ENCODE measurements at places on chromosomes 1 and 21.

GRCh38 chr1:58788259-58788658 lies 4.4 kb upstream of the JUN start:
- DNase-seq: no peak

- no peak for DNase-seq
Measured at GRCh38 chr1:212930986-212931678, 19.2 kb upstream of the VASH2 start.

- DNase-seq: no peak
Measured at GRCh38 chr1:166354406-166354805, 187.6 kb upstream of the FAM78B start.

GRCh38 chr1:53371851-53372250 lies 44.0 kb upstream of the LRP8 start:
- no peak for DNase-seq

- DNase-seq: no peak
Measured at GRCh38 chr1:150210091-150210490, 25.8 kb downstream of the ANP32E start.

- no peak for DNase-seq
Measured at GRCh38 chr1:47564570-47564969, 126.7 kb downstream of the FOXD2 start.

DNA sequence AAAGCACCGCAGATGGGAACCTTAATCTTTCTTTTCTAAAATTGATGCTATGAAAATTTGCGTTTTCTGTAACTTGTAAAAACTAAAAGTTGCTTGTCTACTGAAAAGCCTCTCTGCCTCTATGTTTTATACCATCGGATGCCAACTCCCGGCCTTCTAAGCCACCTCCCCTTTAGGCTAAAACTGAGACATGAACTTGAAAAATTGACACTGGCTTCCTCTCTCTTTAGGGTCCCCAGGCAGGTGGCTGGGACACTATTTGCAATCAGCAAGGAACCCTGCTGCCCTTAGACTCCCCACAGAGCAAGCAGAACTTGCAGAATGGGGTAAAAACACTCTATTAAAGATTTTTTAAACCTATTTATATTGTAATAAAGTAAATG lies 151.1 kb upstream of the CAMK1G start:
- no peak for DNase-seq

- DNase-seq: no peak
Measured at GRCh38 chr1:184941410-184941733, 32.9 kb downstream of the NIBAN1 start.

- DNase-seq: peak; percentile 21
Measured at GRCh38 chr1:153597206-153597605, 15.7 kb downstream of the S100A16 start.

DNA sequence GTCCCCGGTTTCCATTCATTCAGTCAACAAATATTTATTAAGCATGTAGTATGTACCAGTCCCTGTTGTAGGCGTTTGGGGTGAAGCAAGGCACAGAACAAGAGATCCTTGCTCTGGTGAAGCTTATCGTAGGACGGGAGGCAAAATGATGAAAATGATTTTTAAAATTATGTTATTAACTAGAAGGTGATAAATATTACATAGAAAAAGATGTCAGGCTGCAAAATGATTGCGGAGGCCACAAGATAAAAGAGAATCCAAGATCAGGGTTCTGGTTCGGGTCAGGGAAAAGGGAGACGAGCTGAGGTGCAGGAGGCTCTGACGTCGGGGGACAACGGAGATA lies 602 bp upstream of the CGN start:
- DNase-seq: no peak

GRCh38 chr1:96049759-96050409 lies 671.7 kb upstream of the PTBP2 start:
- DNase-seq: no peak

DNA sequence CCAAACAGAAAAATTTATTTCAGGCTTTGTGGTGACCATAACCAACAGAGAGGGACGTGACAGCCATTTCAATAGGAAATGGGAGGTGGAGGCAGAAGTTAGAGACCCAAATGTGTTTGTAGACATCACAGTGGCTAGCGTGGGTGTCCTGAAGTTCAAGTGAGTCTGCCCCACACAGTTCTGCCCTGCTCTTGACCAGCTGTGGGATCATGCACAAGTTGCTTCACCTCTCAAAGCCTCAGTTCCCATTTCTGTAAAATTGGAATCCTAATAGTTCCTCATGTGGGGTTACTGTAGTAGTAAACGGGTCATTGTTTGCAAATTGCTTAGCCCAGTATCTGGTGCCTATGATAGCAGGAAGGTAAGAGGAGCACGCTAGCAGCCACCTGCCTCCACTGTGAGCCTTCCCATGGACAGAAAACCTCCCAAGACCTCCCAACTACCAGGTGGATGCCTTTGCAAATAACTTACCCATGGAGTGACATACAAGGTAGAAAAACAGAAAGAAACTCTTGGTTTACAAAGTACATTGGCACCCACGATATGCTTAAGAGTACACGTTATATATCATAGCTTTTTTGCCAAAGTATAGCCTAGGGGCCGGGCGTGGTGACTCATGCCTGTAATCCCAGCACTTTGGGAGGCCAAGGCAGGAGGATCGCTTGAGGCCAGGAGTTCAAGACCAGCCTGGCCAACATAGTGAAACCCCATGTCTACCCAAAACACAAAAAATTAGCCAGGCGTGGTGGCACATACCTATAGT lies 29.1 kb downstream of the FHAD1 start:
- DNase-seq: no peak

DNA sequence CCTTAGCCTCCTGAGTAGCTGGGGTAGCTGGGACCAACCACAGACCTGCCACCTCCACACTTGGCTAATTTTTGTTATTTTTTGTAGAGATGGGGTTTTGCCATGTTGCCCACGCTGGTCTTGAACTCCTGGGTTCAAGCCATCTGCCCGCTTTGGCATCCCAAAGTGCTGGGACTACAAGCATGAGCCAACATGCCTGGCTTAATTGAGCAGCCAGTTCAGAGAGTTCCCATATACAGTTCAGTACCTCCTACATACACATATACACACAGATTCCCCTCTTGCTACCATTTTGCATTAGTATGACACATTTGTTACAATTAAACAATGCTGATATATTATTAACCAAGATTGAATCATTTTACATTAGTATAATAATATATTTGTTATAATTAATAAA lies 2.9 kb downstream of the RNPEP start:
- no peak for DNase-seq

DNA sequence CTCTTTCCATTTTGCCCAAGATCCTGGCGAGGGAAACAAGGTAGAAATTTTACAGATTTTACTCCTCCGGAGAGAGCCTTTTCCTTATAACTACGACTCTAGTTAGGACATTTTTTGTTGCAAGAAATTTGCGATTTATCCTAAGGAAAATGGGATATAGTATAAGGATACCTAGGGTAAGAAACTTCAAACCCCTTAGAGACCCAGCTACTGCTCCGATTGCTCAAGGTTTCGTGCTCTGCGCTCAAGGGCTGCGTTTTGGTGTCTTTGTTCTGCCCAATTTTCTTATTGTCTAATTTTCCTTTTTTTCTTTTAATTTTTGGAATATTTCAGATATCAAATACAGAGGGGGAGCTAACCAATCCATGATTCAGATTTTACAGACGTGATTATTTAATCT lies 1.5 kb downstream of the TTC3 start:
- DNase-seq: no peak

DNA sequence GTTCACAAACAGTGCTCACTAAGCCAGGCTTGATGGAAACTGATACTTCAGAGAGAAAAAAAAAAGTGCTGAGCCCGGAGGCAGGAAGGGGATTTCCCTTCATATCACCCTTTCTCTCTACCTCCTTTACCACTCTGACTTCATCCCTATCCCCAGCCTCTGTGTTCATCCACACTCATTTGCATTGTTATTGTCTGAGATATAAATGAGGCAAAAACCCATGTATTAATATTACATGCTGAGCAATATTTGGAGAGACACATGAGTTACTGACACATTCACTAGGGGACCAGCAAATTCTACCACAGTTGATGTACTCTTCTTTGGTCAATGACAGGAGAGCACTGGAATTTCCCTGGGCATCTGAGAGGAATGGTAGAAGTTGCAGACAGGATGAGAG lies 175.8 kb downstream of the TNFSF18 start:
- DNase-seq: peak; percentile 12

DNA sequence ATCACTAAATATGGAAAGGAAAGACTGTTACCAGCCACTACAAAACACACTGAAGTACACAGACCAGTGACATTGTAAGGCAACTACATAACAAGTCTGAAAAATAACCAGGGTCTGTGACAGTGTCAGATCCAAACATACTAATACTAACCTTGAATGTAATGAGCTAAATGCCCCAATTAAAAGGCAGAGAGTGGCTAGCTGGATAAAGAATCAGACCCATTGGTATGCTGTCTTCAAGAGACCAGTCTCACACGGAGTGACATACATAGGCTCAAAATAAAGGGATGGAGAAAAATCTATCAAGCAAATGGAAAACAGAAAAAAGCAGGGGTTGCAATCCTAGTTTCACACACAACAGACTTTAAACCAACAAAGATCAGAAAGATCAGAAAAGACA lies 100.1 kb downstream of the MAGI3 start:
- DNase-seq: no peak

DNA sequence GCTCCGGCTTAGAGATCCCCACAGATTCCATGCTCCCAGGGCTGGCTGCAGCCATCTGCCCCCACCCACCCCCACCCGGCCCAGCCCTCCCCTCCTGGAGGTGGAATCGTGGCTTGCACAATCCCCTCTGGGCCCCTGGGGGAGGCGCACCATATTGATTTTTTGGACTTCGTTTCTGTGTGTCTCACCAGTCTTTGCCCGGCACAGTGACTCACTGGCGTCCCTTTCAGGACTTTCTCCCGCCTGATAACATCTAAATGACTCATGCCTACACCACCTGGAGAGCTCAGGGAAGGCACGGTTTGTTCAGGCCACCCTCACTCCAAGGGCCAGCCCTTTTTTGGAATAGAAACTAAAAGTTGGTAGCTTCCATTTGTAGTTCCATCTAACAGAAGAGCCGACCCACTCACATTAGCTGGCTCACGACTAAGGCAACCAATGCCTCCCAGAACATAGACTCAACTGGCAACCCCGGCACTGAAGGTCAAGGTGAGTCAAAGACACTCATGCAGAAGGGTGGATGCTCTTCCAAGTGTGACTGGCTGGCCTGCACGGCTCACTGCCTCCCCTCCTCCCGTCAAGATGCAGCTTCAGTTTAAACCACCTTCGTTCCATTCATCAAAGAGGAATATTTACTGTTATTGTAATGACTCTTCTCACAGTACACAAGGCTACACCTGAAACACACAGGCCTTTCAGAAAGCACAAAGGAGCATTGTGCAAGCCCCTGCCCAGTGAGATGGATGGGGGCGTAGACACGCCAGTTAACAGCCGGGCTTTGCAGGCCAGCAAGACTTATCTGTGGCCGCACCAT lies 18.1 kb upstream of the ETS2 start:
- no peak for DNase-seq

DNA sequence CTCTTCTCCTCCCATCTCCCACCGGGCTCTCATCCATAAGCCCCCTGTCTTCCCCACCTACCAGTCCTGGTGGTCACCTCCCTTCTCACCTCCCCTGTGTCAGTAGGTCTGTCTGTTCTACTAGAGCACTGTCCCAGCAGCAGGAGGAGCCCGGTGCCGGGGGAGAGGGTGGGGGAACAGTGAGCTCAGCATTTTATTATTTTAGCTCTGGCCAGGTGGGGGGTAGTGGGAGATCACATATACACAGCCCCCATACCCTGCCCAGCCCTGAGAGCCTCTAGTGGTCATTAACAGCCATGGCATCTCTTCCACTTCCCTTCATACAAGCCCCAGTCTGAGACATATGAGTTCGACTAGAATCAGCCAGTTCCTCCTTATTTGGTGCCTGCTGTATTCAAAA lies at the start of gene TMOD4:
TSS of gene TMOD4 (minus strand) at position 119 of the 400 bp plus-strand sequence. CDS start 1,106 bp downstream, outside the sequence.
- DNase-seq: no peak

- DNase-seq: no peak
Measured at GRCh38 chr1:156069490-156070455, 8.8 kb downstream of the RAB25 start.

- no peak for DNase-seq
Measured at GRCh38 chr1:177032434-177032833, 132.1 kb downstream of the ASTN1 start.

- DNase-seq: no peak
Measured at GRCh38 chr1:166511761-166512160, 327.5 kb upstream of the POGK start.

GRCh38 chr1:201295861-201296260 lies 12.6 kb downstream of the PKP1 start:
- DNase-seq: no peak

GRCh38 chr1:68232289-68233148 lies at the start of gene WLS:
Gene WLS (minus strand): TSS chr1:68232523. CDS start chr1:68232299, 224 bp downstream.
- no peak for DNase-seq

GRCh38 chr1:162368451-162368850 lies 8.2 kb downstream of the SPATA46 start:
- DNase-seq: no peak

DNA sequence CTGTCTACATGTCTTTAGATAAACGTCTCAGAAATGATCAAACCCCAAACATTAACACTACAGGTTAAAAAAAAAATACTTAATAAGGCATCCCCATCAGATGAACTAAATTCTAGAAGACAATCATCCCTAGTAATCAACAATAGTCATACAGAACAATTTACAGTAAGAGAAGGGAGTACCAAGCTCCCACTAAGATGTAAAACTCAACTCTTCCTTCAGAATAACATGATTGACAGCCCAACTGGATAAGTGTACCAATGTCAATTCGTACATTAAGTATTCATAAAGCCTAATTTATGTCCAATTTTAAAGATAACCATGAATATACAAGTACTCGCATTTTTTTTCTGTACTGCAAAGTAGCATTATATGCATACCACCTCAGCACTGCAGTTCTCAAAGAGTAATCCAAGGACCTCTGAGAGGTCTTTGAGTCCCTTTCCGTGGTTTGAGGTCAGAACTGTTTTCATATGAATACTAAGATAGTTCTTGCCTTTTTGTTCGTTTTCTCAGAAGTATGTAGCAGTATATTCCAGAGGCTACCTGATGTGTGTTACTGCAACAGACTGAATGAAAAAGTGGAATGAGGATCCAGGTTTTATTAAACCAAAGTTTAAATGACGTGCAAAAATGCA lies 6.6 kb downstream of the SCAF4 start:
- no peak for DNase-seq

GRCh38 chr1:64246294-64246917 lies 43.0 kb downstream of the UBE2U start:
- peak; percentile 39 for DNase-seq

DNA sequence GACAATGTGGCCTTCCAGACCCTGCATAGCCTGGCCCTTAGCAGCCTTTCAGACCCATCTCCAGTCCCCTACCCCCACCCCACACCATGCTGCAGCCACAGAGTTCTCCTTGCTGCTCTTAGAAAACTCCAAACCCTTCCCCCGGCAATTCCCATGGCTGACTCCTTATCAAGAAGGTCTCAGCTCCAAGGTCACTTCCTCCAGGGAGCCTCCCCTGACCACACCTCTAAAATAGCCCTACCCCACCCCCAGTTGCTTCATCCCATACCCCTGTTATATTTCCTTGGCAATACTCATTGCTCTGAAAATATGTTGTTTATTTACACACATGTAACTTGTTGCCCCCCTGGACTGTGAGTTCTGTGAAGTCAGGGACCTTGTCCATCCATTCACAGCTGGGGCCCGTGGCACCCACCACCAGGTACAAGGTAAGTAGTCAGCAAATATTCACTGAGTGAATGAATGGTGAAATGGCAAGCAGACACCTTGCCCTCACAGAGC lies 4.3 kb upstream of the ADGRB2 start:
- DNase-seq: no peak
